Stimulated activated CD8-positive, alpha-beta memory T cell treated with anti-CD3 and anti-CD28 coated beads, Interleukin-7, amount 100 ng/mL, for 4 hours (primary cell): ENCODE measurements at places on chromosomes 3 and 15.

- no peak for DNase-seq
Observed at GRCh38 chr3:63343674-63344073, 65.6 kb downstream of the SYNPR start.

DNA sequence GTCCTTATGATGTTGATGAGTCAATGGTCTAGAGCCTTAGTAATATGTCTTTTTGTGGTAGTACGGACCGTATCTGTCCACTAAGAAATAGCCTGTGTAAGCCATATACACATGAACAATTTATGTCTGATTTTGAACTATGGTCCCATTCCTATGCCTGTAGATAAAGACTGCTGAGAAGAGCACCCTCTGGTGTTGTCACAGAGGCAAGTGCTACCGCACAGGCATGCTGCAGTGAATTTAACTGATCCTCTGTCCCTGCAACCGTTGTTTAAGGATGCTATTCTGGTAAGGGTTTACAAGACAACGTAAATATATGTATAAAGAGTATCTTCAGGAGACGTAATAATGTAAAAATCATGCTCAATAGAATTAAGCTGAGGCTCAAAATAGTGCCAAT lies 170.7 kb downstream of the UBE3A start:
- DNase-seq: no peak

DNA sequence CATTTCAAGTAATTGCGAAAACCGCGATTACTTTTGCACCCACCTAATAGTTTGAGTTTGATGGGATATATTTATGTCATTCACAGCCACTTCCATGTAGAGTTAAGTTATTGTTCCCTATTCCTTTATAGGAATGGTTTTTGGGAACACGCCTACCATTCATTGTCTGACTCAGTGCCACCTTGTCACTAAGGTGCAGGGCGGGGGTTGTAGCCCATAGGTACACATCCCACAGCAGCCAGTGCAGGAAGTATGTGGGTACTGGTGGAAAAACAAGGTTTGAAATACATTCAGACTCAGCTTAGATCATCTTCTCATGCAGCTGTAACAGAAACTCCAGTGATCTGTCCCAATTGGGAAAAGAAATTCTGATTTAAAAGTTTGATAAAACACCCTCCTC lies 48.2 kb upstream of the CFAP161 start:
- no peak for DNase-seq

DNA sequence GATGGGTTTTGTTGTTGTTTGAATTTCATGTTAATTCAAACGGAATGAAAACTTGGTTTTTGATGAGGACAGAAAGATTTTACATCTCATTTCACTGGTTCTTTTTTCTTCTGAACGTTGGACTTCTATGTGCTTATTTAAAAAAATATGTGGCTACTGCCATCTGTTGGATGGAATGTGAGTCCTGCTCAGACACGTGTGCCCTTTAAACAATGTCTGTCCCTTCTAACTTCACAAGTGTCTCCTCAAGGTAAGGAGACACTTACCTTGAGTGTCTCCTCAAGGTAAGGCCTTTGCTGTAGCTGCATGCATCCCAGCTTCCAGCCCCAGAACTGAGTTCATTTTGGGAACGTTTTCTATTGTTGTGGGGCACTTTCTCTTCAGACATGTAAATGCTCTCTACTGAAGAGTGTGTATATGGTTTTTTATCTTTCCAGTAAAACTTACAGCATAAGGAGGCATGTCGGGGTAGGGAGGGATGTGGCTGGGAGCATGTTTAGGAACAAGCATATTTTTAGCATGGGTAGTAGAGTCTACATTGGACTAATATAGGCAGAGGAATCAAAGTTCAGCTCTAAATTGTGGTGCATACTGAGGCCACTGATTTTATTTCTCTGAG lies 63.1 kb upstream of the UBE3A start:
- DNase-seq: no peak

- no peak for DNase-seq
Observed at GRCh38 chr3:141332416-141332815, 35.9 kb upstream of the ZBTB38 start.

DNA sequence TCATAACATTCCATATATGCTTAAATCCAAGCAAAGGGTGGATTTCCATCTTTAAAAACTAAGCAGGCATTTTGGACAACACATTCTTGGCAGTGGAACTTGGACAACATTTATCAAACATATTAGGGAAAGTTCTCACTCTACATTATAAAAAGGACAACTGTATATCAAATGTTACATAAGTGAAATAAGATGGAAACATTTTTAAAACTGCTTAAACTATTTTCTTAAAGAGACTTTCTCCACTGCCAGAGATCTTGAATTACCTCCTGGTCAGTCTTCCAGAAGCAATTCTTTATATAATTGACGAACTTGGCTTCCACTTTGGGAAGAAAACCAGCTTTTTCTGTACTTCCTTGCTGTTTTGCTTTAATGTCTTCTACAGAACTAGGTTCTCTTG lies 109.3 kb downstream of the NEO1 start:
- DNase-seq: no peak

GRCh38 chr3:62892951-62893350 lies 17.7 kb upstream of the CADPS start:
- no peak for DNase-seq

DNA sequence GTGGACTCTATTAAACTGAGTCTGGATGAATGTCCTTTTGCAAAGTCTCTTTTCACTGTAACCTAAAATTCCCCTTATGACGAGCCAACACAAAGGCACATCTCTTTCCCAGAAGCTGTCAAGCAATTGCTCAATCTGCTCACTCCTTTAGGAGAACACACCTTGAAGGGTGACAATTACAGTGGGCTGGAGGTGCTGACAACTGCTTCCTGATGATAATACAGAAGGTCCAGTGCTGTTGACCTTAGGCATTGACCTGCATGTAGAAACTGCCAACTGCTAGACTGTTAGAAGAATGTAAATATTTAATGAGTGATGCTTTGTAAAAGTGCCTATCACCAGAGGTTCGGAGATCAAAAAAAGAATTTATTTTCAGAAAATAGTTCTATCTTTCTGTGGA lies 757.7 kb downstream of the GRM7 start:
- no peak for DNase-seq

DNA sequence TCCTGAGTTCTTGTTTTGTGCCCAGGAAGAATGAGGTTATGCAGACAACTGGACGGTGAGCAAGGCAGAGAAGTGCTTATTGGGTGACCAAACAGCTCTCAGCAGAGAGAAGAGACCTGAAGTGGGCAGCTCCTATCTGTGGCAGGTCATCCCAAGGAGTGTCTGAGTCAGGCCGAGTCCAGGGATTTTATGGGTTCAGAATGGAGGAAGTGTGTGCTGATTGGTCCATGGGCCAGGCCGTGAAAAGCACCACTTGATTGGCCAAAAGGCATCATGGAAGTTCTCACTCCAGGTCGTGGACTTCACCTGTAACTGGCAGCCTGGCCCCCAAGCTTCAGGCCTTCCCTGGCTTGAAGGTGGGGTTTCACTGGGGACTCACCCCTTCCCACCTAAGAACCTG lies 74.5 kb downstream of the NR1D2 start:
- no peak for DNase-seq

DNA sequence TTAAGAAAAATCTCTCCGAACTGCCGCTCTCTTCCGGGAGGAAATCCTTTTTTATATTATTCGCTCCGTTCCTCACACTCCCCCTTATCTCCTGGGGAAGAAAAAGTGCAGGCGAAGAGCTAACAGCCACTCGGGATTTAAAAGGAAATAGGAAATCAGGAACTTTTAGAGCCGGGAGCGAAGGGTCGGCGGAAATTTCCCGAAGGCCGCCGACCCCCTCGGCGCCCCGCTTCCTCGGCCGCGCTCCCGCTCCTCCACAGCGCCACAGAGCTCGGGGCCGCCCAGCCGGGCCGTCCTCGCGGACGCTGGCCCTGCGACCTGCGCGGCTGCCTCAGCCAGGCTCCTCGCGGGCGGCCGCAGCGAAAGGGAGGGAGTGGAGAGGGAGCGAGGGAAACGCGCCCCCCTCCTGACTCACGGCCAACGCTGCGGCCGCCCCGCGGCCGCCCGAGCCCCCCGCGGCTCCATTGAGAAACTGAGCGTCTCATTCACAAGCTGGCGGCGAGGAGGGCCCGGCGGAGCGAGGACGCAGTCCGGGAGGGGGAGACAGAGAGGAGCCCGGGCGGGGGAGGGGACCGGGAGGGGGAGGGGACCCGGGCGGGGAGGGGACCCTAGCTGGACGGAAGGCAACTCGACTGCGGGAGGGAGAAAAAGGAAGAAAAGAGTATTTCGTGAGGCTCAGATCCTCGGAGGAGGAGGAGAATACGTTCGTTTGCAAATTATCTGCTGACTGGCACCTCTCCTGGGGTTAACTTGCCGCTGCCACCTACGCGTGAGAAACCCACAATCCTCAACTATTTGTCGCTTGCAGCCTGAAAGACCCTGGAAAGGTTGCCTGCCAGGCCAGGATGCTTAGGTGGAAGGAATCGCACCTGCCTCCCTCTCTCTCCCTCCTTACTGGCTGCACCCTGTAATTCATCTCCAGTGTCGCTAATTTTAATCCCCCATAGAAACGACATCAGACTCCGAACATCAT lies at the start of gene PTPN9:
TSS of gene PTPN9 (minus strand) at position 368 of the 973 bp plus-strand sequence. CDS start 539 bp downstream, outside the sequence.
- DNase-seq: peak; percentile 64

DNA sequence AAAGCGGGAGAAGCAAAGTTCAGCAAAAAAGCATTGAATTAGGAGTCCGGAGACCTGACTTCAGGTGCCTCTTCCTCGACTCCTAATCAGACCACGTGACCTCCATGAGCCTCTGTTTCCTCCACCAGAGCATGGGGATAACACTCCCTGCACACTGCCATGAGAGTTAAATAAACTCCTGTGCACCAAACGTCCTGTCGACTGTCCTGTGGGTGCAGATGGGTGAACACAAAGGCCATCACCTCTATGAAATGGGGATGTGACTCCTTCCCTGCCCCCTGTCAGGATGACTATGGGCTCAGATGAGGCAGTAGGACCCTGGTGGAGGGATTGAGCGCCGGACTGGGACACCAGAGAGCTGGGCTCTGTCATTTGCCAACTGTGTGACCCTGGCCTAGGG lies 13.5 kb upstream of the TSPAN3 start:
- no peak for DNase-seq

- DNase-seq: no peak
Observed at GRCh38 chr3:192409838-192410683, 317.3 kb downstream of the FGF12 start.
